Activated CD8-positive, alpha-beta memory T cell treated with anti-CD3 and anti-CD28 coated beads for 1 hour (primary cell): ENCODE measurements at places on chromosomes 4 and X.

DNA sequence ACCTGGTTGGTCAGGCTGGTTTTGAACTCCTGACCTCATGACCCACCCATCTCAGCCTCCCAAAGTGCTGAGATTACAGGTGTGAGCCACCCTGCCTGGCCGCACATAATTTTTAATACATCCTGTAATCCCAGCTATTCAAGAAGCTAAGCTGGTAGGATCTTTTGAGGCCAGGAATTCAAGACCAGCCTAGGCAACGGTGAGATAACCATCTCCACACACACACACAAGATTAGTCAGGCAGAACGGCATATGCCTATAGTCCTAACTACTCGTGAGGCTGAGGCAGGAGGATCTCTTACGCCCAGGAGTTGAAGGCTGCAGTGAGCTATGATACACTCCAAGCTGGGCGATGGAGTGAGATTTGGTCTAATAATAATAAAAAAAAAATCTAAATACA is 212.4 kb upstream of the NEIL3 start:
- no peak for DNase-seq

GRCh38 chrX:18871161-18871890 is 112.6 kb downstream of the PHKA2 start:
- DNase-seq, result no peak

GRCh38 chr4:152951348-152951747 is 15.2 kb downstream of the FHDC1 start:
- DNase-seq, result no peak

DNA sequence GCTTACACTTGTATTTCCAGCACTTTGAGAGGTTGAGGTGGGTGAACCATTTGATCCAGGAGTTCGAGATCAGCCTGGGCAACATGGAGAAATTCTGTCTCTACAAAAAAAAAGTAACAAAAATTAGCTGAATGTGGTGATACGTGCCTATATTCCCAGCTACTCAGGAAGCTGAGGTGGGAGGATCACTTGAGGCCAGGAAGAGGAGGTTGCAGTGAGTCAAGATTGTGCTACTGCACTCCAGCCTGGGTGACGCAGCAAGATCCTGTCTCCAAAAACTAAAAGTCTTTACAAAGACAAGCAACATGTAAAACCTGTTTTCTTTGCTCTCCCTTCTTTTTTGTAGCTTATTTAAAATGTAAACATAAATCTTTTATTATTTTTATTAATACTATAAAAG is 1156.1 kb downstream of the FAT4 start:
- DNase-seq, result no peak

- no peak for DNase-seq
Observed at GRCh38 chr4:137367620-137368019, 164.7 kb downstream of the PCDH18 start.

DNA sequence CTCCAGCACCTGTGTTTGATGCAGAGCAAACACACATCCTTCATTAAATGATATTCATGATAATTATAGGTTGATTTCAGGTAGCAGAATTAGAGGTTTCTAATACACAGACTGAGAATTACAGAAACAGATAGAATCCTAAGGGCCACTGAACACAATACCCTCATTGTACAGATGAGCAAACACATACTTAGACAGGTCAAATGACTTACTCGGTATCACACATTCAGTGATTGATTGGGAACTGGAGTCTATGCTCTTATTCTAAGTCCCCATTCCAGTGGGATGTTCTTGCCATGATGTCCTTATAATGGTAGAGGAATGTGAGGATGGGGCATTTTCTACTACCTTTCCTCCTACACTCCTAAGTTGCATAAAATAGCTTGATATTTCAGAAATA is 70.8 kb downstream of the DCAF8L1 start:
- no peak for DNase-seq

DNA sequence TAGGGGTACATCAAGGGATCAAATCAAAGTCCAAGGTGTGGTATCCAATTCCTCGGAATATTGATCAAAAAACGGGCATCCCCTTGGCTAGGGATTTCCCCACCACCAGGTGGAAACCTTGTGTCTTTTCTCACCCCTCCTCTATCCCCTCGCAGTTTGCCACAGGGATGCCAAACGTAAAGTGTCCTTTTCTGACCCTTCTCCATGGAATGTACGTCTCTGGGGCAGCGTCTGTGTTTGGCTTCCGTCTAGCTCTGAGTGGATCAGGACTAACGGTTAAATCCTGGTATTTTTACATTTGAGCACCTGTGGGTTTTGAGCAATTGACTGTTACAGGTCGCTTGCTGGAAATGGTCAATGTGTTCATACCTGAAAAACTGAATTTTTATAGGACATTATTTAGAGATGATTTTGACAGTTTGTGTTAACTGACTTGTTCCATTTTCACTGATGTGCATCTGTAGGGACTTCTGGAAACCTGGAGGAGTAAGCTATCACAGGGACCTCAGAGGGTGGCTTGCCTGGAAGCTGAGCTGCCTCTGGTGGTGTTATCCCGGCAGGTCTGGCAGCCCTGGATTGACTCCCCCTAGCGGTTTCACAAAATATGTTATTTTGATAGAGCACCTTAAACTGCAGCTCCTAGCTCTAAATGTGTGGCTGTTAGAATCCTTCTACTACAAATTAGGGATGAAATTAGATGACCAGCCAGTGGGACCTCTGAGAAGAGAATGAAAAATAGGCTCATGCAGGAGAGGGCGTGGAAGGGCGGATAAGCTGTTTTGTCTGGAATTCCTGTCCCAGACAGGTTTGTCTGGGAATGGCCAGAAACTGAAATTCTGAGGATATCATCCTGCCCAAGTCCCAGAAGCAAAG is 8.8 kb upstream of the MGST2 start:
- DNase-seq, result no peak

DNA sequence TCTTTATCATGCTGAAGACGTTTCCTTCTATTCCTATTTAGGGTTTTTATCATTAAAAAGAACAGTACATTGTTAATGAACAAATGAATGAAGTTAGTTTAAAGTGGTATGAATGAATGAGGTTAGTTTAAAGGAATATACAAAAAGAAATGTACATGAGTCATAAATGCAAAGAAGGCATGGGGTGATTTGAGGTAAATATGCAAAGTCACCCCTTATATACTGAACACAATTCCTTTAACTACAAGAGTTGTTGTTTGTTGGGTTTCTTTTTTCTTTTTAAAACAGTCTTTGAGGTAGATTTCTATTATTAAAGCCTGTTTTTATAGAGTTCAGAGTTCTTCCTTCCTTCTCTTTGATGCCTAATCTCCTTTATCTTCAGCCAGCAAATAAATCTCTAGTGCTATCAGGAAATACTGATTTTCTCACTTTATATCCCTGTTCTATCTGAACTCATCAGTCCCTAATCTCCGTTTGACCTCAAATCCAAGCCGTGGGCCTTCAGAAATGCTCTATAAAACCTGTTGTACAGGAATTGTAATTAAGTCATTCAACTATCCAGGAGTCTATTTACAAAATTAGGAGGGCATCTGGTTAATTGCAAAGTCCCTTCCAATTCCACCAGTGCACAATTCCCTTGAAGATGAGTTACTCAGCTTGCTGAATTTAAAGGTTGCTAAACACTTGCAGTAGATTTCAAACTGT is 31.6 kb upstream of the ABCG2 start:
- DNase-seq, result no peak

GRCh38 chrX:24485976-24486680 is 21.0 kb downstream of the PDK3 start:
- DNase-seq, result no peak

DNA sequence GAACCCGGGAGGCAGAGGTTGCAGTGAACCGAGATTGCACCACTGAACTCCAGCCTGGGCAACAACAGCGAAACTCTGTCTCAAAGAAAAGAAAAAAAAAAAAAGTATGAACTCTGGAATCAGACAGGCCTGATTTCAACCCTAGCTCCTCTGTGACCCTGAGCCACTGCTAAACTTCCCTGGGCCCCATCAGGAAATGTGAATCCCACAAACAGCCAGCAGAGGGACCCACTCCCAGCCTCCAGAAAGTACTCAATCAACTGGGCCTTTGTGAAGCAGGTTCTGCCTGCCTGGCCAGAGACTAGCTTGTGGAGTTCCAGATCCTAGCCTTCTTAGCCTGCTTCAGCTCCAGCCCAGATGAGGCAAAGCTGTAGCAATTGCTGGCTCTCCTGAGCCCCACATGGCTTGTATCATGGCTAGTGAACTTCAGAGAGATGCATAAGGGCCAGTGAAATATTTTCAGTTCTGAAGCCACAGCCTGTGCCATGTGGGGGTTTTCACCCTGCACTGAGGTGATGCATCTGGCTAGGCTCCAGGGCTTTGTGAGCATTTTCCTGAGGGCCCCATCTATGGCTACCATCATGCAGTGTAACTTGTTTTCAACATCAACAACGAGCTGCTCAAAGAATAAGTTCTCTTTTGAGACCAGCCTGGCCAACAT is 7.2 kb upstream of the IDS start:
- DNase-seq, result no peak

GRCh38 chr4:94649381-94650133 is 108.2 kb upstream of the BMPR1B start:
- DNase-seq, result no peak

DNA sequence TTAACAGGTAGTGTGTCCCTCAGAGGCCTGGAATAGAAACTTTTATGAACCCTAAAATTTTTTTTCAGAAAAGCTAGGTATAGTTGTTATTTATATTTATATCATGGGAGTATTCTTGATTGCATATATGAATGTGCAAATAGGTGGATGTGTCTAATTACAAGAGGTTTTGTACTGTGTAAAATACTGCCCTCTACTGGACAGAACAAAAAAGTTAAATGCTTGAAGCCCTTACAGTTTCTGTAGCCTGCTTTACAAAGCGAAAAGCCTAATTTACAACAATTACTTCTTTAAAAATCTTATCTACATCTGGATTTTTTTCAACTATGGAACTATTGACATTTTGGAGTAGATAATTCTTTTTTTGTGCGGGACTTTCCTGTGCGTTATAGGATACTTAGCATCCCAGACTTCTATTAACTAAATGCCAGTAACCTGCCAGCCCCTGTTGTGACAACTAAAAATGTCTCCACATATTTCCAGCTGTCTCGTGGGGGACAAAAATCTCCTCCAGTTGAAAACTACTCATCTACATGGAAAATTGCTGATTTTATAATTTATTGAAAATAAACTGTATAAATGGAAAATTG is 35.1 kb downstream of the ENPEP start:
- DNase-seq, result no peak

GRCh38 chr4:145891958-145892357 is 46.7 kb downstream of the ZNF827 start:
- no peak for DNase-seq

- no peak for DNase-seq
Observed at GRCh38 chrX:24448762-24449250, 16.3 kb upstream of the PDK3 start.

- DNase-seq, result no peak
Observed at GRCh38 chr4:180521181-180521580, 1722.0 kb upstream of the TENM3 start.

GRCh38 chr4:14833053-14833452 is 169.2 kb upstream of the CPEB2 start:
- no peak for DNase-seq

- no peak for DNase-seq
Observed at GRCh38 chrX:30622361-30622760, 30.9 kb upstream of the GK start.

DNA sequence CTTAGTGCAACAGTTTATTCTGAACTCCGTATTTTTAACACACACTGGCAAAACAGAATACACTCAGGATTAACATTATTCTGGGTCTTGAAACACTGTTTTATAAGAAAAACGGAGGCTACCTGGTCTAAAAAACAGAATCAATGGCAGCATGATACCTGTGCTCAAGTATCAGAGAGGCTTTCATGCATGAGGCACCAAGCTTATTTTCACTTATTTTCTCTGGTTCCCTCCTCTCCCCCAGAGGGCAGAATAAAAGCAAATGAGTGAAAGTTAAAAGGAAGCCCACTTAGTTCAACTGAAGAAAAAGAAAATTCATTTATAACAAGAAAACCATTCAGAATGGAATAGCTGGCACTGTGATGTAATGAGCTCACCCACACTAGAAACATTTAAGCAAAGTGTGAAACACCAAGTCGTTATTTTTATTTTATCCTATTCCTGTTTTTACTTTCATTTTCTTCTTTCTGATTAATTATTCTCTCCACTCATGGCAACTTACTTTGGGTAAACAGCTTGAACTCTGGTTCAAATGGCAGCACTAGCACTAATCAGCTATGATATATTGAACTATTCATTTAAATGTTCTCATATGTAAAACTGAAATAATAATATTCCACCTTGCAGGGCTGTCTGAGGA is 211.8 kb downstream of the PPP3CA start:
- DNase-seq, result no peak

GRCh38 chrX:129984111-129984958 is 1.9 kb downstream of the BCORL1 start:
- DNase-seq, result no peak

GRCh38 chrX:56994375-56995270 is 718 bp downstream of the SPIN3 start:
- no peak for DNase-seq

DNA sequence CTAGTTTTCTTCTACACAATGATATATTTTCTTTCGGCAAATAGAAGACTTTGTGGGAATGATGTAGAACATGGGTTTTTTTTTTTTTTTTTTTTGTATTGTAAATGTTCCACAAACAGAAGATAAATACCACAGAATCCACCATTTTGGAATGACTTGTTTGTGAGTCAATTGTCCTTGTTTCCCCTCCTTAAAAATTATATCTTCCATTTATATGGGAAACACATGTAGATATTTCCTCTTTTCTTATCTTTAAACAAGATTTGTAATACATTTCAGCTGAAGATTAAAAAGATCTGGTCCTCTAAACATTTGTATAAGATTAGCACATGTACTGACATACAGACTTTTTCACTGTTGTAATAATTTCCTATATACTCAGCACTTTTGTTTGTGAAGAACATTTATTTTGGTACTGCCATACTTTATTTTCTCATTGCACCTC is 304.6 kb downstream of the SPRY1 start:
- DNase-seq, result no peak

GRCh38 chrX:65712005-65712806 is 44.8 kb downstream of the MSN start:
- no peak for DNase-seq

DNA sequence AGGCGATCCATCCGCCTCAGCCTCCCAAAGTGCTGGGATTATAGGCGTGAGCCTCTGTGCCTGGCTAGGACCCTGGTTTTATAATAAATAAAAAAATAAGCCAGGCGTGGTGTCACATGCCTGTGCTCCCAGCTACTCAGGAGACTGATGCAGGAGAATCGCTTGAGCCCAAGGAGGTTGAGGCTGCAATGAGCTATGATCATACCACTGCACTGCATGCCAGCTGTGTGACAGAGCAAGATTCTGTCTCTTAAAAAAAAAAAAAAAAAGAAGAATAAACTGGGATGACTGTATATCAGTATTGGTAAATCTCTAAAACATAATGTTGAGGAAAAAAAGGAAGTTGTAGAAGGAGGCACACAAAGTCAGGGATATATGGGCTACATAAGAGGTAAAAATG is 45.7 kb upstream of the SLC34A2 start:
- no peak for DNase-seq
